Kidney (tissue), 22 donors: ENCODE measurements at places on chromosomes 5 and 9. TPM values are rescaled to one million over a fixed set of nuclear protein-coding genes. Genes with fewer than 3 reads are reported as not detected.

Gene SHC3
- polyA plus RNA-seq: 0.95 TPM

Gene NR5A1
- not detected for polyA plus RNA-seq

Gene PRRX2
- 2.3 TPM for polyA plus RNA-seq

Gene AK1
- 185 TPM for polyA plus RNA-seq

Gene TAS2R1
- not detected for polyA plus RNA-seq

Gene MLLT3
- polyA plus RNA-seq: 15.8 TPM

Gene NMUR2
- polyA plus RNA-seq: 0.30 TPM

Gene ZFP37
- 1.9 TPM for polyA plus RNA-seq

Gene SPEF2
- polyA plus RNA-seq: 7.1 TPM

Gene MZB1
- polyA plus RNA-seq: 1.2 TPM

Gene C9
- polyA plus RNA-seq: 1.5 TPM

Gene MYMK
- polyA plus RNA-seq: not detected

Gene FAM120AOS
- polyA plus RNA-seq: 38.7 TPM

Gene PLPPR1
- 21.6 TPM for polyA plus RNA-seq

Gene GPR150
- polyA plus RNA-seq: 0.19 TPM

Gene CCDC69
- polyA plus RNA-seq: 11.1 TPM

Gene CRHBP
- 67.7 TPM for polyA plus RNA-seq
